EL (cell line): ENCODE measurements at places on chromosomes 7 and 10.
A peak's percentile ranks its signal among the peaks of the same experiment; 100 is the strongest.

DNA sequence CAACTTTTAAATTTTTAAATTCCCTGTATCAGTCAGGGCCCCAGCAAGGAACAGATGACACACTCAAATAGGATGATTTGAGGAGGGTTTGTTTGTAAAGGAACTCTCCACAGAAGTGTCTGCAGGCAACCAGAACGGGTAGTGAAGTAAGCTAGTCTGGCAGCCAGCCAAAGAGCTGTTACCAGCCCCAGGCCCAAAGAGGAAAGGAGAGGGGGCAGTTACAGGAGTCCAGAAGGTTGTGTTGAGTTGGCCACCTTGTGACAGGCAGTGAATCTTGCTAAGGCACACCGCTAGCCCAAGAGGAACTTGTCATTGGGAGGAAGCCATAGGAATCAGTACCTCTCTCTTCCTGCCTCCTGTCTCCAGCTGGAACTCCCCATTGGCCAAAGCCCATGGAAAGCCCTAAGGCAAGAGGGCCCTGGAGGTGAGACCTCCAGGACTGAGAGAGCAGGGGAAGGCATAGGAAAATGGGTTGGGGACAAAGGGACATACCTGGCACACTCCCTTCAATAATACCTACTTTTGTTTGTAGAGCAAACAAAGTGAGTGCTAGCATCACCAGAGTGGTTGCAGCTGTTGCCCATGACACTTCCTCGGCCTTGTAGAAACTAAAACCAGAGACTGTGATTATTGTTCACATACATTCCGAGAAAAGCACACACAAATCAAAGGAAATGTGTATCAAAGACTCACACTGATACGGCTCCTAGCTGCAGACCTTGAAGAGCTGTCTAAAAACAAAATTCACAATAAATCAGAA, 25.4 kb upstream of the GATAD1 start:
- DNase-seq: no peak

- peak; percentile 9 for DNase-seq
These were observed 62.9 kb downstream of the FBXL13 start for GRCh38 chr7:103011650-103012049.

DNA sequence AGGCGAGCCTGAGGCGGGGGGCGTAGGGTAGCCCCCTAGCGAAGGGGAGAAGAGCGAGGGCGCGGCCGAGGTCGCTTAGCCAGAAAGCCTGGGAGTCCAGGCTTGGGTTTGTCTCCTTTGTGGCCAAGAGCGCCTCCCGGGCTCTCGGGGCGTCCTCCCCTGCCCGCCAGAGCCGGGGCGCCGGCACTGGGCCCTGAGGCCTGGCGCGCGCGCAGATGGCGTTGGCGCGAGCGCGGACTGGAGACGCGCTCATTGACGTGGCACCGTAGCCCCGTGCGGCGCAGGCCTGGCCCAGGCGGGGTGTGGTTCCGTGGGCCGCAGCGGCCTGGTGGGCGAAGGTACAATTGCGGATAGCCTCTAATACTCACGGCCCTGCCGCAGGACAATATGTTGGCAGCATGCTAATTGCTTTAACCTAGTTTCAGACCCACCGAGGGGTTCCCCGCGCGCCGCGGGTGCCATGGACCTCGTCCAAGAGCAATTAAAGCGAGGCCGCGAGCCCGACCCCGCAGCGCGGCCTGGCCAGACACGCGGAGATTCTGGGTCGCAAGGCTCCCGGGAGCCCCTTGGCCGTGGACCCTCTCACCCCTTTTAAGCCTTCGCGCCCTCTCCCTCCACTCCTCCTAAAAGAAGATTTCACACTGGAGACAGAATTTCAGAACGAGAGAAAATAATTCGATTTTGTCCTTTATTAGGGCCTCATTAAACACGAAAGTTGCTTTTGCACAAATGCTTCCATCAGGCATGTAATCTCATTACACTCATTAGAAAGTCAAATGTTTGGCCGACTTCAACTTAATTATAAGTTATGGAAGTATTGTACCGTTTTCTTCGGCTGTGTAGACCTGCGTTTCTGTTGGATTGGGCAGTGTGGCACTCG, 3.1 kb downstream of the PTF1A start:
- DNase-seq: no peak

DNA sequence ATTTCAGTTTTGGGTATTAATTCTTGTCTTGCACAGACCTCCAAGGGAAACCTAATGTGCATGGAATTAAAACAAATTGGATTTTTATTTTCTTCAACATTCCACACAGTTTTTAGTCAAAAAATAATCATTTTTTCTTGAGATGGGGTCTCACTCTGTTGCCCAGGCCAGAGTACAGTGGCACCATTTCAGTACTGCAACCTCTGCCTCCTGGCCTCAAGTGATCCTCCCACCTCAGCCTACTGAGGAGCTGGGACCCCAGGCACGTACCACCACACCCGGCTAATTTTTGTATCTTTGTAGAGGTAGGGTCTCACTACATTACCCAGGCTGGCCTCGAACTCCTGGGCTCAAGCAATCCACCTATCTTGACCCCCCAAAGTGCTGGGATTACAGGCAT, 4.9 kb downstream of the BAIAP2L1 start:
- no peak for DNase-seq

- DNase-seq: no peak
These were observed 37.5 kb upstream of the PLEKHA1 start for GRCh38 chr10:122336961-122337360.

DNA sequence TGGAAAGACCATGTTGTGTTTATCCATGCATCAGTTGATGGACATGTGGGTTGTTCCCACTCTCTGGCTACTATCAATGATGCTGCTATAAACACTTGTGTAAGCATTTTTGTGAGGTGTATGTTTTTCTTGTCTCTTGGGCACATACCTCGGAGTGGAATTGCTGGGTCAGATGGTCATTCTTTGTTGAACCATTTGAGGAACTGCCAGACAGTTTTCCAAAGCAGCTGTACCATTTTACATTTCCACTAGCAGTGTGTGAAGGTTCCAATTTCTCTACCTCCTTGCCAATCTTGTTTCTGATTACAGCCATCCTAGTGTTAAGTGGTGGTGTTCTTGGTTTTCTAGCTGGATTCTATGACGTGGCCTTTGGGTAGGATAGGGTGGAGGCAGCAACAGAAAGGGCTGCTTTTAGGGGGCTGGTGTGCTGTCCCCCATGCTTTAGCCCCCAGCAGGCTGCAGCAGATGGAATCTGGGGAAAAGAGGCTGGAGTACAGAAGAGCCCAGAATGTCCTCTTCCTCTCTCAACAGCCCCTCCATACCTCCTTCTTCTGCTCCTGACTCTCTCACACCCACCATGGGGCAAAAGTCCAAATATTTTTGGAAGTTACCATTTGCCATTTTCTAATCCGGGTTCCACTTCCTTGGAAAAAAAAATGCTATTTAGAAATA, 352.7 kb downstream of the FRMD4A start:
- no peak for DNase-seq

DNA sequence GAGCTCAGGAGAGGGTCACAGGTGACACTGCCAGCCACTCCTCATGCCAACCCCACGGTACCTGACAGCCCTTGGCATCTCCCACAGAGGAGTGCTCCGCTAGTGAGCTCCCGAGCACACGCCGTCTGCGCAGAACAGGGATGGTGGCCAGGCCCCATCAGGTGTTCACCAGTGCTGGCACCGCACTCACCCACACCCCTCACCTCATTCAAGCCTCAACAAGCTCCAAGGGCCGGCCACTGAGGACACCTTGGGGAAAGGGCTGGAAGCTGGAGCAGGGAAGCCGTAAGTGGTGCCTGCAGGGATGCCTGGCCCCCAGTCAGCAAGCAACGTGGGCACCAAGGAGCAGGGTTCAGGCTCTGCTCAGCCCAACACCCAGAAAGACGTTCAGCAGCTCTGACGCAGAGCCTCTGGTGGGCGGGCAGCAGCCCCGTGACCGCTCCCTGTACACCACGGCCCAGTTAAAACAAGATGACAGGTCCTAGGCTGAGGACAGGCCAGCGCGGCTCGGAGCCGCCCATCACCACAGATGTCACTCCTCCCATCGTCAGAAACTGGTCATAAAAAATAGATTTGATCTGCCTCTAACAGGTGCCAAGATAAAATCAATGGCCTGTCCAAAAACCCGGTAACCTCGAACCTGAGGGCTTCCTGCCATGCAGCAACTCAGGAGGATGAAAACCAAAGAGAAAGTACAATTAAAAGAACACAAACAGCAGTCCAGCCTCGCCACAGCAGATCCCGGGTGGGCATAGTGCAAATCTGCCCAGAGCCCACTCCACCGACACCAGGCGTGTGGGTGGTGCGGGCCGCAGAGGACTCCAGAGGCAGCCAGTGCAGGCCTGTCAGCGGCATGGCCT, 275.9 kb downstream of the MAD1L1 start:
- no peak for DNase-seq

DNA sequence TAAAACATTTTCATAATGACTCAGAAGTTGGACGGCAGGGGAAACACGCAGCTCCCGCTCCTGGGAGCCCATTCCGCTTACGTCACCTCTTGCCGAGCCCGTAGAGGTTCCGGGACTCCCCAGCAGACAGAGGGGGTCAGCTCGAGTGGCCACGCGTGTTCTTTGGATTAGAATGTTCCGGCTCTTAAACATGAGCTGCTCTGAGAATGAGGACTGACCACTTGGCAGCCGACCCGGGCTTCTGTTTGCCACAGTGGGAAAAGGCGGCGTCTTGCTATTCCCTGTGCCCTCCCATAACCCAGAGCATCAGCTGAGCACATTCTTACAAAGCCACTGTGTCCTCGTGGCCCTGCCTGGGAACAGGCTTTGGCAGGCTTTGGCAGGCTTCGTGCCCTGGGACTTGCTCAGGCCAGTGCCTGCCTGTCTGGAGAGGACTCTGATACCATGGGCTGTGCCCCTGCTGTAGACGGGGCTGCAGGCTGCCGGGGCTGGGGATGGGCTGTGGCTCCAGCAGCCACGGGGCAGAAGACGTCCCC, 40.1 kb downstream of the PFKP start:
- peak; percentile 75 for DNase-seq

- no peak for DNase-seq
These were observed 533.0 kb downstream of the PTPRN2 start for GRCh38 chr7:158054611-158055010.

GRCh38 chr7:36896418-36896817, 172.1 kb upstream of the AOAH start:
- DNase-seq: no peak

DNA sequence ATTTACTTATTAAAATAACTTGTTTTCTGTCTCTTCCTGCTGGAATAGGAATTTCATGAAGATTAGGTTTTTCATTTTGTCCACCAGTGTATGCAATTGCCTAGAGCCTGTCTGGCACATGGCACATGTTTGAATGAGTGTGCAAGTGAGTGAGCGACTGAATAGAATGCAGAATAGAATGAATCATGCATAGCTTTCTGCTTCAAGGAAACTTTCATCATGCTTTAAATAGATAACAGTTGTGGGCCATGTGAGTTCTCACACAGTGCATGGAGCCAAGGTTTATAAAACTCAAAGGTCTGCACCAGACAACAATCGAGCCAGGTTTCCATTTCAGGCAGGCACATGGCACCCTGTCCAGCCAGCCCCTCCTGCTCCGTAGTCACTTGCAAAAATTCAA, 74.2 kb upstream of the HECW1 start:
- DNase-seq: peak; percentile 43

GRCh38 chr7:139252451-139252850, 21.4 kb downstream of the UBN2 start:
- no peak for DNase-seq

- DNase-seq: no peak
These were observed 17.7 kb downstream of the PAXIP1 start for GRCh38 chr7:154985230-154985629.

GRCh38 chr10:133088956-133089800, 1.5 kb downstream of the ADGRA1 start:
- no peak for DNase-seq

GRCh38 chr10:124072541-124072940, 20.9 kb downstream of the CHST15 start:
- DNase-seq: no peak

DNA sequence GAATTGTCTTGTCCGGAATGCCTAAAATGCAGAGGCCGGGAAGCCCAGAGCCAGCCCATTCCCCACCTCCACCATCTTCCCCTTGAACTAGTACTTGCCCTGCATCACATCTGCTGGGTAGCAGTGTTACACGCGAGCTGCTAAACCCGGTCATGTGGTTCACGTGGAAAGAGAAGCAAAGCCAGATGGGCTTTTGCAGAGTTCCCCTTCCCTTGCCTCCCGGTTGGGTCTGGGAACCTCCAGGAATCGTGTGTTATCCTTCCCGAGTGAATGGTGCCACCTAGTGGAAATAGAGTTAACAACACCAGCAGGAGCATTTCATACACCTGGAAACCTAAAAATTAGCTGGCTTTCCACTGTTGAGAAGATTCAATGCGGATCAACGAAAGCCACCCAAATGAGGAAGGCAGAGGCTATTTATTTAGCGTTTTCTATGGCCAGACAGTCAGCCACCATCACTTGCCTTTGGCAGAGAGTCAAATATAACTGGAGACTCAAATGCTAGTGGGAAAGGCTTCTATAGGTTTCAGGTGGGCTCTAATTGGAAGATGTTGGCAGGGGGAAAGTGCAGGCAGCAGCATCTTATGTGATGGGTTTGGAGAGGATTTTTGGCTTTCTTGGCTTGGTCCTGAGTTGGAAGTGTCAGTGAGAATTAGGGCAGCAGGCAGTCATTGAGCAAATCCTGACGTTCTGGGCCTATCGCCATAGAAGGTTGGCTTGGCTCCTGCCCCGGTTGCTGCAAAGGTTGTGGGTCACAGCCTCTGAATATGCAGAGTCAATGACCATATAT, 12.9 kb upstream of the DENND2A start:
- peak; percentile 79 for DNase-seq

DNA sequence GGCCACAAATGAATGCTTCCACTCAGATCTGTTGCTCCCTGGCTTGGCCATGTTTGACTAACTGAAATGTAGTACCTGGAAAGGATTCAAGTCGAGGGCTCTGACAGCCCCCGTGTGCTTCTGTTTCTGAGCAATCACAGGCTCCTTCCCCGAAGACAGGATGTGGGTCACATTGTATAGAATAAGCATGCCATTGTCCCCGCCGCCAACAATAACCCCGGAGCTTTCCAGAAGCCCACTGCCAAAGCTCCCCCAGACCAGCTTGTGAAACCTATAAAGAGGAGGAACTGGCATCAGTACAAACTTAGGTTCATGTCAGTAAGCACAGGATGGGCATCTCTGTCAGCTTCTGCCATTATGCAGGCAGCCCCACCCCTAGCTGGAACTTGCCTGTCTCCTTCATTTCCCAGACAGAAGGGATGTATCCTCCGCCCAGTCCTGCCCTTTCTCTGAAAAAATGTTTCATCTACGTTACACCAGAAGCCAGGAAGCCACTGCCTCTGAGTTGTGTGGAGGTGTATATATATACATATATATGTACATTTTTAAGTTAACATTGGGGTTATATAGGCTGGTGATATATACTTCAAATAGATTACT, 10.3 kb downstream of the SEC31B start:
- DNase-seq: no peak

GRCh38 chr7:102004229-102004628, 186.8 kb downstream of the CUX1 start:
- peak; percentile 36 for DNase-seq

DNA sequence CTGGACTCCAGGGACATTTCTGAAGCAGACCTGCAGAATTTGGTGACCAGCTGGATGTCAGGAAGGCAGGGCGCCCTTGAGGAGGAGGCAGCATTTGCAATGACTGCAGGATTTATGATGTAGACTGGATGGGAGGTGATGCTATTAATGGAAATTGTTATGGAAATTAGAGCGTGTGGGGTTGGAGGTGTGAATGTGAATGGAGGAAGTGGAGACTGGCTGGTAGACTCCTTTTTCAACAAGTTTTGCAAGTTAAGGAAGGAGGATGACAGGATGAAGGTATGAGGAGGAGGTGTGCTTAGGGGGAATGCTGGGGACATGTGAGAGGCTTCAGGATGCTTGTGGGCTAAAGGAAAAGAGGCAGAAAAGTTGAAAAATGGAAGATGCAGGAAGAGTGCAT, 137.0 kb downstream of the TMEM178B start:
- no peak for DNase-seq
